ENCODE measurements at places on chromosomes 2 and 18.
A peak's percentile ranks its signal among the peaks of the same experiment; 100 is the strongest.

DNA sequence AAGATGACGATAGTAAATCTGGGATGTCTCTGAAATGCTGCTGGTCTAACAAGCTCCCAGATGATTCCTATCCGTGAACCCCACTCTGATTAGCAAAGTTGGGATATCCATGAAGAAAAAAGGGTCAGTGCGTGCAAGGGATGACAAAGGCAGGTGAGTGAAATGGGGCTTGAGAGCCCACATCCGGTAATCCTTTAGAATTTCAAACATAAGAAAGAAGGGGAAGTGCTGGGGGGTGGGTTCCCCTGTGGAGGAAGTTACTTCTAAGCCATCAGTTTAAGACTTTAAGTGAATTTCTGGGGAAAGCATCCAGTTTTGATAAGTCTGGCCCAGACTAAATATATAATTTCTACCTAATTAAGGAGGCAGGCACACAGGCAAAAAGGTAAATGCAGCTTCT is 209.5 kb downstream of the DPP10 start:
- no peak for DNase-seq

- DNase-seq: no peak
Observed at GRCh38 chr2:187934692-187935091, 357.0 kb upstream of the GULP1 start.

DNA sequence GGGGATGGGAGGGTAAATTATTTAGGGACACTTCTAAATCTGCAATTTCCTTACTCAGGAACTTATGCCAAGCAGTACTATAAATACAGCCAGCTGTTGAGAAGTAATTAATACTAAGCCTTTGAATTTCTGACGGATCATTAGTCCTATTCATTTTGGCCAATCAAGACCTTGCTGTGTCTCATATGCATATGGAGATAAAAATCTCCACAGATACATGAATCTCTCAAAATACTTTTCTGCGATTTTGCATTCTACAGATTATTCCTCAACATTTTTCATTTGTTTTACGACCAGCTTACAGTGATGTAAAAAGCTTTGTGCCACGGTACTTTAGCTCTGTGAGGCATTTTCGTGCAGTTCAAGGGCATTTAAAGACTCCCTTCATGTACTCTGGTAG is 16.7 kb downstream of the LANCL1 start:
- DNase-seq: no peak

GRCh38 chr2:218733171-218734021 is 22.8 kb downstream of the TTLL4 start:
- DNase-seq: no peak

GRCh38 chr2:176997792-176998169 is 214.8 kb upstream of the HNRNPA3 start:
- DNase-seq: no peak

DNA sequence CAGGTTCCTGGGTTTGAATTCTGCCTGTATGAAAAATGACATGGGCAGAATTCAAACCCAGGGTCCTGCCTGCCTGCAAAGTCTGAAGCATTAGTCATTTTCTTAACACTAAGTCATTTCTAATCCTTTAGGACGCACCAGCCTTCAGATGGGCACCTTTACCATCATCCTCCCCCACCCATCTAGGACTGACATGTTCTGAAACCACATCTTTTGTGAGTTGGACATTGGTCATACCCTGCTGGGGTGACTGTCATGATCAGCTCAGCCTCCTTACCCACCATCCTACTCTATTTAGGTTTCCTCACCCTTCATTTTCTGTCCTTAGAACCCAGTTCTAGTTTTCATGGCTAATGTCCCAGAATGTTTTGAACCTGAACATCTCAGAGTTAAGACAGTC is 104.9 kb downstream of the TRIB2 start:
- no peak for DNase-seq

- no peak for DNase-seq
Observed at GRCh38 chr2:227534714-227535113, 62.8 kb downstream of the AGFG1 start.

GRCh38 chr18:31954349-31954748 is 11.4 kb upstream of the TRAPPC8 start:
- DNase-seq: no peak

GRCh38 chr2:240797914-240798313 is 22.1 kb downstream of the KIF1A start:
- DNase-seq: no peak

GRCh38 chr2:12619975-12620374 is 96.8 kb upstream of the TRIB2 start:
- DNase-seq: no peak

DNA sequence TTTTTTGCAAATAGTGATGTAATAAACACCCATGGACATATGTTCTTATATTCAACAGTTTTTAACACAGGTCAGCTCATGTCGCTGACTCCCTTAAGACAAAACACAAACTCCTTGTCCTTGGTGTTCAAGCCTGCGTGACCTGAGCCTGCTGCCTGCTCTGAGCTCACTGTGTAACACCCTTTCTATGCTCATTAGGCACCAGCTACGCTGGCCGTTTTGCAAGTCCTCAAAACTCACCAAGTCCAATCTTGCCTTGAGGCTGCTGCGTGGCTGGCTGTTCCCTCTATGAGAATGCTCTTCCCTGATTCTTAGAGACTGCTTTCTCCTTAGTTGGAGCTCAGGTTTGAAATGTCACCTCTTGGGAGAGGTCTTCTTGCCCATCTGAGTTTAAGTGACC is 100.5 kb upstream of the GLI2 start:
- DNase-seq: no peak

GRCh38 chr2:144914622-144915318 is 394.9 kb upstream of the ZEB2 start:
- DNase-seq: no peak

DNA sequence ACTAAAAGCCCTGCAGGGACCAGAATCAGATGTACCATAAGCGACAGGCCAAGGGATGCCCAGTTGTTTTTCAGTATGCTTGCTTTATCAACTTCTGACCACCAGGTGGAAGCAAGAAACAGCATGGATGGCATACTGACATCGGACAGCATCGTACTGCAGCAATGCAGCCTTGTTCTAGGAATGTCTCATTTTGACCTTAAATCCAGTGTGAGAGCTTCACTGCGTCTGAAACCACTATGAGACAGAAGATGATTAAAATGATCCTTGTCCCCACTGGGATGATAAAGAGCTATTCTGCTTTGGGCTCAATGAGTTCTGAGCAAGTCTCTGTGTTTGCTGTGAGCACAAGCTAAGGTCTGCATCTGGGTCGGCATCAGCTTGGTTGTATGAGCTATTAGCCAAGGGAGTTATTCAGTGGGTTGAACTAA is 54.3 kb downstream of the CDK15 start:
- peak; percentile 42 for DNase-seq

- DNase-seq: no peak
Observed at GRCh38 chr2:226971770-226972169, 135.9 kb downstream of the RHBDD1 start.

DNA sequence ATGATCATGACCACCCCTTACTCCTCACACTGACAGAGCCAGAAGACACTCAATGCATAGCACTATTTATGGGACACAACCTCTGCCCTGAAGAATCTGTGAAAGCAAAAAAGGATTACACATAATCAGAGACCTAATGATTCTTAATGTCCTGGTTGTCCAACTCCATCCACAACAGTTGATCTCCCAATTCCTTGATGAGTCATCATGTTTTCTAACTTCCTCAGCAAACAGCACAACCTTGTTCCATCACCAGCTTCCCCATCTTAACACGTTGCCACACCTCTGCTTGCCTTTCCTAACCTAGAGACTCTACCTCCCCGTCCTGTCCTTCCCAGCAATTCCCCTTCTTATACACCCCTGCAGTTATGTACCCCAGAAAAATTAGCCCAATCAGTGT is 13.2 kb upstream of the MARCHF4 start:
- no peak for DNase-seq

DNA sequence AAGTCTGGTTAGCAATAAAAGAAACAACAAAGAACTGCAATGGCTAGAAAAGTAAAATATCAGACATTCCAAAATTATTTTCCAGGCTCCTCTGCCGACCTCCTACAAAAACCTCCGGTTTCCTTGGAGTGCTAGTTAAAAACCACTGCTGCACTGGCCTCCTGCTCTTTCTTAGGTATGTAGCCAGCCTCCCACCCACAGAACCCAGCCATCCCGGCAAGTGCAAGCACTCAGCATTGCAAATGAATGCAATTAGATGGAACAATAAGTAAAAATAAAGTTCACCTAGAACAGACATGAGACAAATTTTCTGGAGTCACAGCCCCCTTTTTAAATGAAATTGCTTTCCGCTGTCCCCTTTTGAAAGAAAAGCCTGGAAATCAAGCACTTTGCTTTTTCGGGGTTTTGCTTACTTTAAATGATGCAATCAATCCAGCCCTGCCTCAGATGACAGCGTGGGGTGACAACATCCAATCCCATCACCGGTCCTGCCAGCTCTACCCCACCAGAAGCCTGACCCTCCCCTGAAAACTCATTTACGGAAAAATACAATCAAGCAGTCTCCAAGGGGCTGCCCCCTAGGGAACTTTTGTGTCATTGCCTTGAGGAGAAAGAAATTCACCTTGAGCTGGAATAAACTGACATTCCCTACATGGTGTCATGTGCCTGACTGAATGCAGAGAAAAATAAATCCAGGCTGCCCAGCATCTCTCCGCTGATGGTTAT is 199.8 kb downstream of the EPHA4 start:
- DNase-seq: no peak

- no peak for DNase-seq
Observed at GRCh38 chr2:199466692-199467065, 8.9 kb upstream of the SATB2 start.

GRCh38 chr2:80413136-80413535 is 108.6 kb upstream of the LRRTM1 start:
- DNase-seq: no peak

- no peak for DNase-seq
Observed at GRCh38 chr2:238108423-238109183, 8.5 kb downstream of the ESPNL start.

- no peak for DNase-seq
Observed at GRCh38 chr2:240821429-240821778, 1.4 kb upstream of the KIF1A start.

DNA sequence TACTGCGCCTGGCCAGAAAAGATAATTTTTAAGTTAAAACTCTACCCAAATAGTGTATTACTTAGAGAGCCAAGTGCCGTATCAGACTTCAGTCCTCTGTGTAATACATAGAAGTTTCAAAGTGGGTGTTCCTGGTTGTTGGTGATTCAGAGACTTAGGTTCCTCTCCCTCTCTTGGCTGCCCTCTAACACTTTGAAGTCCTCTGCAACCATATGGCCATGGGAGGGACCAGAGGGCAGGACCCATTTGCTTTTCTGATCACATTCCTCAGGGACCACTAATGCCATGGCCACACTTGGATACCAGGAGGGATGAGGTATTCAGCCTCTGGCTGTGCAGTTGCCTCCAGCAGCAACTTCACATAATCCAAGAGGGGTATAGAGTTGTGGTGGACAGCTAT is 131.5 kb downstream of the CAPN13 start:
- DNase-seq: no peak

DNA sequence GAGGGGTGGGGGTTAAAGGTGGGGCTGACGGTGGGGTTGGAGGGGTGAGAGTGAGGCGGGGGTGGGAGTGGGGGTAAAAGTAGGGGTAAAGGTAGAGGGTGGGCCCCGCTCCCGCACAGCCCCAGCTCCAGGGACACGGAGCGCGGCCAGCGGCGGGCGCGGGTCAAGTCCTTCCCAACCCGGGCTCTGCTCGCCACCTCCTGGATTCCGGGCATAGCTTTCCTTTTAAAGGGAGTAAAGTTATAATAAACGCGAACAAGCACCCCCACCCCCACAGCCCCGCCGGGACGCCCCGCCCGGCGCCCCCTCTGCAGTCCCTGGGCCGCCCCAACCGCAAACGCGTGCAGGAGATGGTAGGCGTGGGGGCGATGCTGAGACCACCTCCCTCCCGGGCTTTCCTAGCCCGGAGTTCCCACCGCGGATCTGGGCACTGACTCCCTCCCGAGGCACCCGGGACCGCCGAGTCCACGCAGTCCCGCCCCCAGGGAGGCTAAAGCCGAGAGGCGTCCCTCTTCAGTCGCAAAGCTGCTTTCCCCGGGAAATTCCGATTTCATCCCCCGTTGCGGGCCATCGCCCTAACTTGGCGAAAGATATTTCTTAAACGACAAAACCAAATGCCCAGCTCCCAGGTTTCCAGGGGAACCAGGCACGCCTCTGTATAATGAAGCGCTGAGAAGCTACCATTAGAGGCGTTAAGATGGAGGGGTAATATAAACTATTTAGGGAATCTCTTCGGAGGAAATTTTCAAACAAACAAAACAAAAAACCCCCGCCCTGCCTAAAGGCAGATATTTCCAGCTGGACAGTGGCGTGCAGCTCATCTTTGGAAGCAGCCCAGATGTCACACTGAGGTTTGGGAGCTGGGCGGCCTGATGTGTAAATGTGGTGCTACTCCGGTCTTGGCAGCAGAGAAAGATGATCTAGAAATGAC is at the start of gene LIMS2:
LIMS2 (minus strand) TSS at position 200 of the 931 bp plus-strand sequence. CDS start 506 bp downstream, outside the sequence.
- no peak for DNase-seq

- DNase-seq: no peak
Observed at GRCh38 chr18:7349181-7349837, 118.4 kb downstream of the LRRC30 start.

- DNase-seq: no peak
Observed at GRCh38 chr2:98804265-98804650, 73.3 kb upstream of the MGAT4A start.

- DNase-seq: no peak
Observed at GRCh38 chr2:2763351-2764000, 432.4 kb upstream of the MYT1L start.

DNA sequence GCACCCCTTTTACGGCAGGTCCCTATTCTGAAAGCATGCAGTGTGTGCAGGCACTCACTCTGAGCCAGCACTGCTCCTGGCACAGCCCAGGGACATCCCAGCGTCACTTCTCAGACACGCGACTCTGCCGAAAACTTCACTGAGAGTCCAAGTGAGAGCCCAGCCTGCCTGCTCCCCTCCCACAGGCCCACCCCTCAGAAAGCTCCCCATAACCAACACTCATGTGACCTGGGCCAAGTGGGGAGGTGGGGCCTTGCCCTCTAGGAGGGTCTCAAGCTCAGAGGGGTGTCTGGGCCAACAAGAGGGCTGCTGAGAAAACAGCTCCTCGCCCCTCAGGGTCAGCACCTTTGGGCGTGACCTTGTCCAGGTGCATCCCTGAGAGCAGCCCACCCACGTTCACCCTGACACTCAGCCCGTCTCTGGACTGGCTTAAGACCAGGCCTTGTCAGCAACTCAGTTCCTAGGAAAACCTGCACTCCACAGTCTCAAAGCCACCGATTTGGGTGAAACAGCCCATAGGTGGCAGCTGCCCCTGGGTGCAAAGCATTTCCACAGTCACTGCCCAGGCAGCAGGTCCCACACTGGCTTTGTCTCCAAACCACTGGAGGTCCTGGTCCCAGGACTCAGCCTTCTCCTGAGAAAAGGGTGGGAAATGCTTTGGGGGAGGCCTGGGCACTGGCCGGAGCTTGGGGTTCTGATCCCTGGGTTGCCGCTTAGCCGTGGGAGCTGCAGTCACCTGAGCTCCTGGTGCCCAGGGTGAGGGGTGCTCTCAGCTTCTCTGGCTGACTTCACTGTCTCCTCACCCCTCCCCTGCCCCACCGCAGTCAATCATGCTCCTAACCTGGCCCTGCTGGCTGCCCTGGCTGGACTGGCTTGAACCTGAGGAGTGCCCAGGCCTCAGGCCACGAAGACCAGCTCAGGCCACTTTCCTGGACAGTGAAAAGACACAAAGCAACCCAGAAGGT is 209.6 kb downstream of the HDAC4 start:
- DNase-seq: no peak

- no peak for DNase-seq
Observed at GRCh38 chr2:20538308-20539132, 91.6 kb downstream of the RHOB start.
